ENCODE measurements at places on chromosomes 2 and 18. TPM values are rescaled to one million over a fixed set of nuclear protein-coding genes. Genes with fewer than 3 reads are reported as not detected.

FOXD4L1 gene
- polyA plus RNA-seq, result 0.17 TPM

GCG gene
- not detected for polyA plus RNA-seq

REG3G gene
- polyA plus RNA-seq, result not detected

GPR17 gene
- 0.53 TPM for polyA plus RNA-seq

AMER3 gene
- polyA plus RNA-seq, result 0.01 TPM

APOB gene
- polyA plus RNA-seq, result 2.2 TPM

CTLA4 gene
- 0.13 TPM for polyA plus RNA-seq

FN1 gene
- polyA plus RNA-seq, result 430 TPM

BCL2 gene
- polyA plus RNA-seq, result 24.7 TPM

- DNase-seq, result no peak
Measured at GRCh38 chr18:63999871-64000270, 30.0 kb downstream of the SERPINB8 start.

GRCh38 chr18:61127714-61128467 is 205.3 kb upstream of the CDH20 start:
- no peak for DNase-seq

DNA sequence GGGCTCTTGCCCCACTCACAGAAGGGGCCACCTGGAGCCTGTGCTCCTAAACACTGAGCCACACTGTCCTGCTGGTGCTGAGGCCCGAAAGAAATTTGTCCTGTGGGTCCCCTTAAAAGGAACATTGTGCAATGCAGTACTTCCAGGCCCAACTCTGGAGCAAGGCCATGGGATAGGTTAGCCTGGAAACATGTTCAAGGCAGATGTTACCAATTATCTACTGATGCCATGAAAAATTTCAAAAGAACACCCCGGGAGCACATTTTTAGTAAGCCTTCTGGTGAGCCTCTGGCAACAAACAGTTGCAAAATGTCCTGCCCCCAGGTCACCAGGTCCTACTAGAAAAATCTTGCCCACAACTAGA is 12.3 kb upstream of the PTMA start:
- DNase-seq, result no peak

- DNase-seq, result no peak
Measured at GRCh38 chr18:58359218-58359617, 269.7 kb downstream of the ALPK2 start.

DNA sequence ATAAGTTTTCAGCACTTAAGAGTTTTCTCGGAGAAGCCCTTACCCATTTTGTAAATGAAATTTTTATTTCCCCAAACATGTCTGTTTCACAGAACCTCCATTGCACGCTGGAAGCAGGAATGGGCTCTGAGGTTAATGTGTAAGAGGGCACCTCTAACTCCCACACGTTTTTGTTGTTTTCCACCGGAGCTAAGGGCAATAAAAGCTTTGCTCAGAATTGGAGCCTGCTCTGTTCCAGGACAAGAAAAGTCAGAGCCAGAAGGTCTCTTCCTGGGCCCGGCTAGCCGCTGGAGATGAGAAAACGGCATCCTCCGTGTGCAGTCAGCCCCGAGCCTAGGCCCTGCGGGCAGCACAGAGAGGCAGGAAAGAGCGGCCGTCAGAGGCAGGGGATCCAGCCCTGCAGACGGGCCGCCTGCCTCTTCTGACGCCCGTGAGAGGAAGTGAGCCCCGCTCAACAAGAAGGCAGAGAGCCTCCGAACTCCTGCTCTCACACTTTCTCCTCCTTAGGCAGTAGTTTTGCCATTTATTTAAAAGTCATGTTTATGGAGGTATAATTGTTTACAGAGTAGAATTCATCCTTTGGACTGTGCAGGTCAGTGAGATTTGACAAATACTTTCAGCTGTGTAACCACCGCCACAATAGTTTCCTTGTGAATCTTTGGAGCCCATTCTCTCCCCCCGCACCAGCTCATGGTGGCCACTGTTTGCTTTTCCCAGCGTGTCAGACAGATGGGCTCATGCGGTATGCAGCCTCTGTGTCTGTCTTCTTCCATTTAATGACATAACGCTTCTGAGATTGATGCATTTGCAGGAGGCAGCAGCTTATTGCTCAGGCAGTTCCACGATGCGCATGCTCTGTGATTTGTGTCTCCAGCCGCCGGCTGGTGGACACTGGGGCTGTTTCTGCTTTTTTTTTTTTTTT is 117.3 kb downstream of the GALR1 start:
- DNase-seq, result no peak

DNA sequence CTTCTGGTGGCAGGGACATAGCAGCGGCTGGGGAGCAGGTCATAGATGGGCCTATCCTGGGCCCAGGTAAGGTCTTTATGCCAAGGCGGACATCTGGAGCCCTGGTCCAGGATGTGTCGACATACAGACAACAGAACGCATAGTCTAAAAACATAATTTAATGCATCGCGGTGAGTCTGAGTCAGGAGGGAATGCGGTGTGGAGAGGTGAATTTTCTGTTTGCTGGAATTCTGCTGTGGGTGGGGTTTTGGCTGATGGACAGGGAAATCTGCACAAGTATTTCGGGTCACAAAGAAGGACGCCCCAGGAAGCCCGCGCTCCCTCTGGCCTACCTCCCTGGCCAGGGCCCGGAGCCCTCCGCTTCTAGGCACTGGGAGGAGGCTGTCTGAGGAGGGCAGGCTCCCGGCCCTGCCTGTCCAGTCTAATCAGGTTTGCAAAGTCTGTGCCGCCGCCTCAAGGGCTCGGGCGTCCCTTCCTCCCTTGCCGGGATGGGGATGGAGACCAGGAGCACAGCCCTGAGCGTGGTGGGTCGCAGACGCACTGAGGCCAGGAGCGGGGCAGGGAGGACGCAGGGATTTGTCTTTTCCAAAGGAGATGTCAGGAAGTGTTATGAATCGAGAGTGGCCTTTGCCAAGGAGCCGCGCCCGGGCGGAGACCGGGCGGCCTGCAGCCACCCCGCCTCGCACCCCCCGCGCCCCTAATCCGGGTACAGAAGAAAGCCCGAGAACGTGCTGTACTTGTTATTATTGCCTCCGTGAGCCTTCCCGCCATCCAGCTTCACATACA is 2.3 kb downstream of the C1QL2 start:
- DNase-seq, result no peak

- DNase-seq, result no peak
Measured at GRCh38 chr2:68404164-68404563, 39.1 kb downstream of the PLEK start.

DNA sequence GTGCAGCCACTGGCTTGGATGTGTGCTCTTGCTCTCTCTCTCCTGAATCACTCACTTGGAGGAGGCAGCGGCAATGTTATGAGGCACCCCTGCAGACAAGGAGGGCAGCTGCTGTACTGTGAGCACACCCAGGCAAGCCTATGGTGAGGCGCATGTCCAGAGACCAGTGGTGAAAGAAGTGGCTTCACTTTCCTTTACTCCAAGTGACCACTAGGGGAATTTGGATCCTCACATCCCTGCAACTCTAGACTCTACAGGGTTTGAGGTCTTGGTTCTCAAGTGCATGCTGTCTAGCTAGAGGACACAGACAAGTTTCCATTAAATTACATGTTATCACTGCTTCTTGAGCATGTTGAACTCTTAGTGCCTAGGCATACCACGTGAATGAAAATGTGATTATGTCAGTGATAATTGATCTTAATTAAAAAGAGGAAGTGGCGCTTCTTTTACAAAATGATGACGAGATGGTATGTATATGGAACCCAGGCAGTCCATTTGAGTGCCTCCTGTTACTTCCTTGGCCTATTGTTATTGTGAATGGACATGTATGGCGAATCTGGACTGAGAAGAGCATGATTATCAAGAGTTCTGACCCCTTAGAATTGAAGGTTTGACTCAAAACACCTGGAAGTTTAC is 181.0 kb upstream of the CDH2 start:
- no peak for DNase-seq

DNA sequence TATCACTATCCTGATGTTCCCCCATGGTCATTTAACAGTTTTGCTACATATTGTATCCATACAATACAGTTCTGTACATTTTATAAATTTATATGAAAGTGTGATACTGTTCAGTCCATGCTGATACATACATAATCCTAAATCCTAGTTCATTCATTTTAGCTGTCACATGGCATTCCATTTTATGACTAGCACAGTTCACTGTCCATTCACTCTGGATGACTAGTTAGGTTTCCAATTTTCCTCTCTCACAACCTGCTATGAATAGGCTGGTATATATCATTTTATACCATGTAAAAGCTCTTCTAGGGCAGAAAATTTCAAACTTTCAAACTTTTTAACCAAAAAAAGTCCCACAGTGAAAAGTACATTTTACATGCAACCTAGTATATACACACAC is 15.2 kb downstream of the SMAD2 start:
- no peak for DNase-seq

DNA sequence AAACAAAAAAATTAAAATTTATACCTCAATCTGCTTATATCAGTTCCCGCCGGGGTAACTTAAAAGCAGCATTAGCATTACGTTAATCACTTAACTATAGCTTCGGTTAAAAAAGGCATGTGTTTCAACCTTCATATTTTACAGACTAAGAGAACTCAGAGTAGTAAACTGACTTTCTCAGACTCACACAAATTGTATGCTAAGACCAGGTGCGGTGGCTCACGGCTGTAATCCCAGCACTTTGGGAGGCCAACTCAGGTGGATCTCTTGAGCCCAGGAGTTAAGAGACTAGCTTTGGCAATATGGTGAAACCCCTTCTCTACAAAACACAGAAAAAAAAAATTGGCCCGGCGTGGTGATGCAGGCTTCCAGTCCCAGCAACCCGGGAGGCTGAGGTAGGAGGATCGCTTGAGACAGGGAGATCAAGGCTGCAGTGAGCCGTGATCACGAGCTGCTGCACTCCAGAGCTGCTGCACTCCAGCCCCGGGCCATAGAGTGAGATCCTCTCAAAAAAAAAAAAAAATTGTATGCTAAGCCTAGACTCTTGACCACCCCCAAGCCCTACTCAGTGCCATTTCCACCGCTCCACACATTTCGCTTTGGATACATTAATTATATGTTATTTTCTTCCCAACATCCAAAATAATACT is 2.4 kb downstream of the HNRNPLL start:
- no peak for DNase-seq

- DNase-seq, result no peak
Measured at GRCh38 chr2:233849607-233850271, 4.6 kb downstream of the HJURP start.

DNA sequence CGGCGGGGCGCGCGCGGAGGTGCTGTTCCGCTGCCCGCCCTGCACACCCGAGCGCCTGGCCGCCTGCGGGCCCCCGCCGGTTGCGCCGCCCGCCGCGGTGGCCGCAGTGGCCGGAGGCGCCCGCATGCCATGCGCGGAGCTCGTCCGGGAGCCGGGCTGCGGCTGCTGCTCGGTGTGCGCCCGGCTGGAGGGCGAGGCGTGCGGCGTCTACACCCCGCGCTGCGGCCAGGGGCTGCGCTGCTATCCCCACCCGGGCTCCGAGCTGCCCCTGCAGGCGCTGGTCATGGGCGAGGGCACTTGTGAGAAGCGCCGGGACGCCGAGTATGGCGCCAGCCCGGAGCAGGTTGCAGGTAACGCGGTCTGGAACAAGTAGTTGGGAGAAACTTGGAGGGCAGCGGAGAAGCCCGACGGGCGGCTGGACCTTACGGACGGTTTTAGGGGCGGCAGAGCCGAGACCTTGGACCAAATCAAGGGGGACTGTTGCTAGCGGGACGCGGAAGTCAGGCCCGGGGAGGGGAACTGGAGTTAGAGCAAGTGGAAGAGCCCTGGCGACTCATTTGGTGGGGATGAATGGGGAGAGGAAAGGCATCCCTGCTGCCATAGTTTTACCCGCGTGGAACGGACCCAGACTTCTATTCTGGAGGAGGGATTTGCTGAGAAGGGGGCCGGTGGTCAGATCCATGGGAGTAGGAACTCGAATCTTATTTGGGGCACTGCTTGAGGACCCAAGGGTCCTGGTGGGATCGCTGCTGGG is 573 bp downstream of the IGFBP2 start:
- no peak for DNase-seq

GRCh38 chr2:216109962-216110614 is 940 bp downstream of the XRCC5 start:
- DNase-seq, result no peak

DNA sequence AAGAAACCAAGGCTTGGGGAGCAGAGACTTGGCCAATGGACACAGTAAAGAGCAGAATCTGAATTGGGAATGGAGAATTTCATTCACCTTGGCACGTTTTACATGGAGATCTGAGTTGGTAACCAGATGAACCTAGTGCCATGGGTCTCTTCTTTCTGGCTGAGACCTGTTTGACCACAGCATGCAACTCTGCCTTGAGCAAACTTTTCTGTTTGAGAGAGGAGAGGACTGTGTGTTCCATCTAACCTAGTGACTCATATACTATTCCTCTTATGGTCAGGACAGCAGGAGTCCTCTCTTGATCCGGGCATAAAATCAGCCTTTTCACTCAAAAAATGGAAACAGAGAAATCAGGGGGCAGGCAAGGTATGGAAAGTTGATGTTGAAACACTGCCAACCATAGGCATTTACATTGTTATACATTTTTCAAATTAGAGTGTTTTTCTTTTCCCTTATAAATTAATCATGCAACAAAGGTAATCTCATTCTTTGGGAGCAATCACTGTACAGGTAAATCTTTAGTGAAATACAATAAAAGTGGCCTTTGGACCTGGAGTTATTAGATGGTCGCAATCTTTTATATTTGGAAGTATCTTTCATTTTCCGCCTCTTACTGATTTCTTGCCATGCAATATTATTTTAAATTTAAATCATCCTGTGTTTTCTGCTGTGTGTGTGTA is 86.7 kb downstream of the NRP2 start:
- DNase-seq, result no peak

- no peak for DNase-seq
Measured at GRCh38 chr2:43224571-43225092, 1.8 kb downstream of the ZFP36L2 start.

- DNase-seq, result no peak
Measured at GRCh38 chr2:138115666-138116065, 151.4 kb downstream of the HNMT start.

DNA sequence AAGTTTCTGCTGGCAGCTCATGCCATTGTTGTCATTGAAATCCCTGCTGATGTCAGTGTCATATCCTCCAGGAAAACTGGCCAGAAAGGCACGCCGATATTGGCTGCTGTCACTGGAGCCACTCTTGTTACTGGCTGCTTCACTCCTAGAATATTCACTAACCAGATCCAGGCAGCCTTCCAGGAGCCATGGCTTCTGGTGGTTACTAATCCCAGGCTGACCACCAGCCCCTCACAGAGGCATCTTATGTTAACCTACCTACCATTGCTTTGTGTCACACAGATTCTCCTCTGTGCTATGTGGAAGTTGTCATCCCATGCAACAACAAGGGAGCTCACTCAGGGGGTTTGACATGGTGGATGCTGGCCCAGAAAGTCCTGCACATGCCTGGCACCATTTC is 27.0 kb upstream of the MTX2 start:
- DNase-seq, result no peak

- no peak for DNase-seq
Measured at GRCh38 chr2:196801674-196802261, 2.3 kb upstream of the GTF3C3 start.

Data from right renal cortex interstitium (tissue), 3 donors.